ENCODE measurements at places on chromosomes 3 and 15. TPM values are rescaled to one million over a fixed set of nuclear protein-coding genes. Genes with fewer than 3 reads are reported as not detected.

ZFAND6 gene
- total RNA-seq = 53.1 TPM

GOLGA6L24 gene
- total RNA-seq = not detected

CORO2B gene
- total RNA-seq = not detected

RETNLB gene
- total RNA-seq = not detected

CALML4 gene
- 11.7 TPM for total RNA-seq

PPP1R2 gene
- 72.6 TPM for total RNA-seq

FAIM gene
- 4.2 TPM for total RNA-seq

LRRN1 gene
- total RNA-seq = 1.4 TPM

C2CD4A gene
- not detected for total RNA-seq

FBXO40 gene
- not detected for total RNA-seq

PRSS50 gene
- total RNA-seq = not detected

IMPG2 gene
- total RNA-seq = 0.29 TPM

AGBL1 gene
- total RNA-seq = not detected

NMNAT3 gene
- total RNA-seq = 0.18 TPM

STRA6 gene
- total RNA-seq = not detected

CACNA2D3 gene
- total RNA-seq = not detected

GOLGA6L26 gene
- total RNA-seq = not detected

DHX30 gene
- 75.7 TPM for total RNA-seq

P3H2 gene
- total RNA-seq = not detected

APEH gene
- total RNA-seq = 192 TPM

ATP13A4 gene
- total RNA-seq = 2.4 TPM

PATL2 gene
- total RNA-seq = 29.6 TPM

FBXL2 gene
- total RNA-seq = not detected

LEKR1 gene
- total RNA-seq = 0.81 TPM

MYL3 gene
- not detected for total RNA-seq

C3orf20 gene
- 0.11 TPM for total RNA-seq

IL17RD gene
- total RNA-seq = not detected

ROBO2 gene
- not detected for total RNA-seq

GCNT3 gene
- total RNA-seq = not detected

ANKRD63 gene
- not detected for total RNA-seq

LINGO1 gene
- total RNA-seq = not detected

TMEM212 gene
- not detected for total RNA-seq

FBXW12 gene
- total RNA-seq = not detected

PPIP5K1 gene
- total RNA-seq = 42.5 TPM

Measured in activated CD8-positive, alpha-beta T cell treated with anti-CD3 and anti-CD28 coated beads, Interleukin-2, amount 10 ng/mL, durations not matched to agents 7 days and 5 days (primary cell).